Iris pigment epithelial cell (primary cell): ENCODE measurements at places on chromosomes 1 and 21.

DNA sequence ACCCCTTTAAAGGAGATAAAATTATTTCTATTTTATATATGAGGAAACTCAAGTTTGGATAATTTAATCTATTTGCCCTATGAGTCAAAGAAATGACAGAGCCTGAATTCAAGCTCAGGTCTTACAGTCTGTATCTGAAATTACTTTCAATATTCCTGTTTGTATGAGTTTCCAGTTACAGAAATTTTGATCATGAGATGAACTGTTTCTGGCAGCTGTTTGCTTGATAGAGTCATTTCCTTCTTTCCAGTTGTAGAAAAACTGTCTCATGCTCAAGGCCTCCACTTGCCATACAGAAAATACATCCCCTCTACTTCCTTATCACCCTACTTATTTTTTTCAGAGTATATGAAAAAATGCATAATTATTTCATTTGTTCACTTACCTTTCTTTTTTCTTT, 87.6 kb downstream of the PTPRC start:
- DNase-seq = peak; percentile 79

- no peak for DNase-seq
These were observed 49.3 kb downstream of the KIAA0319L start for GRCh38 chr1:35507947-35508346.

DNA sequence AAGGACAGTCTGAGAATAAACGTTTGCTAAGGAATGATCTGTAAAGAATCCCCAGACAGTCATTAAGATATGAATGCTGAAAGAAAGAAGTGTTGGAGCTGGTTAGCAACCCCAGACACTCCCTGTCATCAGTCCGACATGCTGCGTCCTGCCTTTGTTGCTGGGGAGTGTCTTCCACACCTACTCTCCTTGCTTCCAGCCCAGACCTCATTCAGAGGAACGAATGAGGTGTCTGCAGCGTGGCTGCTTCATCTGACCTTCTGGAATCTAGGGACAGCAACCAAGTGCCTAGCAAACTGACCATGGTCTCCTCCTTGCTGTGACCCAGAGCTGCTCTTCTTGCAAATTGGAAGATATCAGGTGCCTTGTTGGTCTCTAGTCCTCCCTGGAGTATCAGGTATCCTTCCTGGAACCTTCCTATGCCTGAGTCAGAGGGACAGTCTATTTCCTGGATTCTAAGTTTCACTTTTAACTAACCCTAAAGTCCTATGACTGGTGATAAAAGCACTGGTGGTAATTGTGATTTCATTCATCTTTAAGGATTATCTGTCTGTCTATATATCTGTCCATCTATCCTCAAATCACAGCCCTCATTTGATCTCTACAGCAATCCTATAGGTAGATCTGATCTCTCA, 45.3 kb downstream of the NFASC start:
- DNase-seq = peak; percentile 3

DNA sequence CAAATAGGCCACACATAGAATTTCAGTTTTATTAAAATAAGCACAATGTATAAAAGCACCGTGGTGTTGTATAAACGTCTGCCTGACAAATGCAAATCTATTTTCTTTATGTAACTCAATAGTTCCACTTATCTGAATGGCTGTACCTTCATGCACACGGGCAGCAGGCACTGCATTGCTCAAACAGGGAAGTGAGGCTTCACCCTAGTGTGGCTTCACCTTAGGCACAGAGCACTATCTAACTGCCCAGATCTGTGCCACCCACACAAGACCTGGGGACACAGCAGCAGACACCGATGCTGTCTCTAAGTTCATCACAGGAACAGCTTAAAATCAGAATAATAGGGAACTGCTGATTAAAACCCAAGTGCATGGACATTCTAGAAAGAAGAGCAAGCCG, 6.0 kb upstream of the KNCN start:
- no peak for DNase-seq

DNA sequence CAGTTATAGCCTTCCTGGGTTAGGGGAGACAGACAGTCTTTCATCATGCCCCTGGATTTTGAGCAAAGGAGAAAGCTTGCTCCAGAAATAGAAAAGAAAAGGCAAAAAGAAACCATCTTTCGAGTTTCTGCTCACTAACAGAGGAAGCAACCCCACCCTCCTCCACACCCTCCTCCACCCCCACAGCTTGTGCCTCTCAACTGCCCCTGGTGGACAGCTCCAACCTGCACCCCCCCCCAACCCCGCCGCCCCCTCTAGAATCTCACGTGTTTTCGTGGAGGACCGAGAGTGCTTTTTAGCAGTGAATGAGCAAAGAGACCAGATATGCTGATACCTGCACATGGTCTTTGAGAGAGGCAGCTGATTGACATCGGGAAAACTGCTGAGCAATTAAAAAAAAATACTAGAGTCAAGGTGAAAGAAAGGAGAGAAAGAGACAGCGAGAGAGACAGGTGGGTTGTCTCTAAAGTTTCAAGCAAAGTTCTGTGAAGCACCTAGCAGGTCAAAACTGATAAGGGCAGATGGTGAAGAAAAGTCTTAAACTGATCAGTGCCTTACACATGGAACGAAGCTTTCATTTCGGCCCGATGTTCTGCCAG, 358.3 kb downstream of the KIF26B start:
- peak; percentile 16 for DNase-seq

DNA sequence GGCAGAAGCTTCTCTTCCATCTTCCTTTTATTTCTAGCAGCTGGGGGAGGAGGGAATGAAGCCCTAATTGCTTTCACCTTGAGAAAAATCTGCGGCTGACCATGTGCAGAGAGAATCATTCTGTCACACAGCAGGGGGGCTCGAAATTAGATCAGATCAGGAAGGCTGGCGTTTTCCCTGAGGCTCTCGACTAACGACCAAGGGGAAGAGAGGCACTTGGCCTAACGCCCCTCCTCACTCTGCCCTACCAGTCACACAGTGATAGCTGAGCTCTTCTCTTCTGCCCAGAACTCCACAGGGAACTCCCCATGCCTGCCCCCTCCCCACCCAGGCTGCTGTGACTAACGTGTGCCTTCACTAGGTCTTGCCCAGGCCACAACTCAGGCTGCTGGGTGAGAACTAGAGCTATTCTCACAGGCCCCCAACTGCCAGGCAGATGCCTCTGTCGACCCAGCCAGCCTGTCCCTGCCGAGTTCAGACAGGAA, 26.5 kb upstream of the KHDRBS1 start:
- no peak for DNase-seq

DNA sequence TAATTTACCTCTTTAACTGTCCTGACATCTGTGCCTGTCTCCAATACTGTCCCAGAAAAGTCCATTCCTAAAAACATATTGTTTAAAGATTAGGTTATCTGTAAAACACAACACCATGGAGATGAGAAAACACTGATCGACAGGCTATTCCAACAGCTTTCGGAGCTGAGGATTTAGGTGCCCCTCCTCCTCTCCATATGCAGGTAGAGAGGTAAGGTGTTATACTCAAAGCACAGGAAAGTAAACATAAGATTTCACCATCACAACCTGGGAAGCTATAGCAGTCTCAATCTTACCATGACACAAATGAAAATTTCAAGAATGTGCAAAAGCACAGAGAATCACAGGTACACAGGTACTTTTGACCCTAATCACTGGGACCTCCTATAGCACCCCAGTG, 60.9 kb upstream of the RASAL2 start:
- DNase-seq = no peak

DNA sequence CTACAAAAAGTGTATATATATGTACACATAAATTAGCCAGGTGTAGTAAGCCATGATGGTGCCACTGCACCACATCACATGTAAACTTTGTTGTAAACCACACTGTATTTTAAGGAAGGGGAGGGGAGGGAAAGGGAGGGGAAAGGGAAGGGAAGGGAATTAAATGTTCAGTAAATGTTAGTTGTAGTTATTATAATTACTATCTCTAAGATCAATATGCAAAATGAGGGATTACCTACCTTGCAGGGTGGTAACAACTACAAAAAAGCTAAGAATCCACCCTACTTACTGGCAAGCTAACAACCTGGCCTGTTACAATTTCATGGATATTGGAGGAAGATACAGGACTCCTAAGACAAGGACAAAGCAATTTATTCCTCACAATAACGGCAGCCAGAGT, 17.7 kb downstream of the FAF1 start:
- no peak for DNase-seq

DNA sequence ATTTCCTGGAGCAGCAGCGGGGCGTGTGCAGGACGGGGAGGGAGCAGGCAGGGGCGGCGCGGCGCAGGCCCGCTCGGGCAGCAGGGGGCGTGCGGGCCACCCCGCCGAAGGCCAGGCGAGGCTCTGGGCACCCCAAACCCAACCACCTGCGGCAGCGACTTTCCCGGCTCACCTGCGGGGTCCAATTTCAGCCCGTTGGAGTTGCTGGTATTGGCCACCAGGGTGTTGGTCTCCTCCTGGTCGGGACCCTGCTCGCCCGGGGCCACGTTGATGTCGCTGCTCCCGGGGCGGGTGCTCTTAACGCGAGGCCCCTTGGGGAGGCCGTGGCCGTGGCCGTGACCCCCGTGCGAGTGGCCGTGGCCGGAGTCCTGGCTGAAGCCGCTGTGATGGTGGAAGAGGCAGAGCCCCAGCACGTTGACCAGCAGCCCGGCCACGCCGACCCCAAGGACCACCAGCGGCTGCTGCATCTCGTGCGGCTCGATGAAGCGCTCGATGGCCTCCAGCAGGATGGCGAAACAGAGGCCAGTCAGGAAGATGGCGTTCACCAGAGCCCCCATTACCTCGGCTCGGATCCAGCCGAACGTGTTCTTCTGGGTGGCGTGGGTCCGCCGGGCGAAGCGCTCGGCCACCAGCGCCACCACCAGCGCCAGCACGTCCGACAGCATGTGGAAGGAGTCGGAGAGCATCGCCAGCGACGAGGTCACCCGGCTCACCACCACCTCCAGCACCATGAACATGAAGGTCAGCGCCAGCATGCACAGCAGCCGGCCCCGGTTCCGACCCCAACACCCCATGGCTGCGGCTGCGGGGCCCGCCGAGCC, 932 bp downstream of the SLC30A1 start:
- peak; percentile 70 for DNase-seq
